HTR-8/SVneo (cell line): ENCODE measurements at places on chromosomes 6 and 20.

DNA sequence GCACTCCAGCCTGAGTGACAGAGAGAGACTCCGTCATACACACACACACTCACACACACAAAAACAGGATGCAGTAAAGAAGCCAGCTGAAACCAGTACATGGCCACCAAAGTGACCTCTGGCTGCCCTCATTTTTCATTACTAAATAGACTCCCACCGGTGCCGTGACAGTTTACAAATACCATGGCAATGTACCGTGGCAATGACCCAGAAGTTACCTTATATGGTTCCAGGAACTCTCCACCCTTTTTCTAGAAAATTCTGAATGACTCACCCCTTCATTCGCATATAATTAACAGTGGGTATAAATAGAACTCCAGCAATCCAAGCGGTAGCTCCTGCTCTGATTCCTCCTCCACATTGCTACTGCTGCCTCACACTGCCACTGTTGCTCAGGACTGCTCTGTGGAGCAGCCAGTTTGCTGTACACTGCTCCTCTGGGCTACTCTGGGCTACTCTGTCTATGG is 57.7 kb downstream of the SNX5 start:
- no peak for DNase-seq

- DNase-seq, result no peak
Observed at GRCh38 chr20:62020935-62021701, 44.6 kb downstream of the TAF4 start.

- DNase-seq, result no peak
Observed at GRCh38 chr20:53757472-53757913, 163.9 kb upstream of the ZNF217 start.

DNA sequence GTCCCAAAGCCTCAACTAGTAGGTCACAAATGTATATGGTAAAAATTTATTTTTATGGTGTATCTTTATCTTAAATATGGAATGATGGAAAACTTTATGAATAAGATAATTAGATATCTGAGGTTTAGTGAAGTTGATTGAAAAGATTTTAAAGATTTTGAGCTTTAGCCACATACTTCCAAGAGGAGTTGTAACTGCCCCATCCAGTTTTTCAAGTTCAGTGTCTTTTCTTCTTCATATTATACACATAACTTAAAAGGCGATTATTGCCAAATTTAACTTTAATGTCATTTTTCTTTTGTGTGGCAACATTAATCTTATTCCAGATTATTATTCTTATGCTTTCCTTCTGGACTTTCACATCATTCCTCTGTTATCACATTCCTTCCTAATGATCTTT is 266.4 kb downstream of the TINAG start:
- no peak for DNase-seq

GRCh38 chr6:83019741-83020140 is 45.9 kb downstream of the UBE3D start:
- no peak for DNase-seq

DNA sequence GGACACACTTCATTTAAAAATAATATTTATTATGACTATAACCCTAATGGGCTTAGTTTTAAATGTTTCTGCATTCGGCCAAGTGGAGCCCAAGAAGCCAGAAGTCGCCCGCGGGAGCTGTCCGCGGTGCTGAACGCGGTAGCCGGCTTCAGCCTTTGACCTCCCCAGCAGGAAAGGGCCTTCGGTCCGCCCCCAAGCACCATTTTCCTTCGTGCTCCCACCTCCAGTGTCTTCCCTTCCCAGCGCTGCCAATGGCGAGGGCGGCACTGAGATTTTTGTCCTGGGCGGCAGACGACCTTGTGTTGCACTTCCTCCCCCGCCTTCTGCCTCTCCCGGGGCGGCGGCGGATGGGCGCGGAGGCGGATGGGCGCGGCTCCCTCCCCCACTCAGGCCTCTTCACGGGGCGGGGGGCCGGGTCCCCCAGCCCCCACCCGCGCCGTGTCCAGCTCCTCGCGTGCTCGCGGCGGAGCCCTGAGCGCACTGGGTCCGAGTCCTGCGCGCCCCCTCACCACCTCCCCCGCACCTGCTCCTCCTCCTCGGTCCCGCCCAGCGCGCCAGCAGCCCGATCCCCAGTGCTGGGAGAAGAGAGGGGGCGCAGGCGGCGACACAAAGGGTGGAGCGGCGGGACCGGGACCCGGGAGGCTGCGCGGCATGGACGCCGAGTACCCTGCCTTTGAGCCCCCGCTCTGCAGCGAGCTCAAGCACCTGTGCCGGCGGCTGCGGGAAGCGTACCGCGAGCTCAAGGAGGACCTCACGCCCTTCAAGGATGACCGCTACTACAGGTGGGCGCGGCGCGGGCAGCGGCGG is 23.6 kb upstream of the TMEM181 start:
- DNase-seq, result peak; percentile 74

DNA sequence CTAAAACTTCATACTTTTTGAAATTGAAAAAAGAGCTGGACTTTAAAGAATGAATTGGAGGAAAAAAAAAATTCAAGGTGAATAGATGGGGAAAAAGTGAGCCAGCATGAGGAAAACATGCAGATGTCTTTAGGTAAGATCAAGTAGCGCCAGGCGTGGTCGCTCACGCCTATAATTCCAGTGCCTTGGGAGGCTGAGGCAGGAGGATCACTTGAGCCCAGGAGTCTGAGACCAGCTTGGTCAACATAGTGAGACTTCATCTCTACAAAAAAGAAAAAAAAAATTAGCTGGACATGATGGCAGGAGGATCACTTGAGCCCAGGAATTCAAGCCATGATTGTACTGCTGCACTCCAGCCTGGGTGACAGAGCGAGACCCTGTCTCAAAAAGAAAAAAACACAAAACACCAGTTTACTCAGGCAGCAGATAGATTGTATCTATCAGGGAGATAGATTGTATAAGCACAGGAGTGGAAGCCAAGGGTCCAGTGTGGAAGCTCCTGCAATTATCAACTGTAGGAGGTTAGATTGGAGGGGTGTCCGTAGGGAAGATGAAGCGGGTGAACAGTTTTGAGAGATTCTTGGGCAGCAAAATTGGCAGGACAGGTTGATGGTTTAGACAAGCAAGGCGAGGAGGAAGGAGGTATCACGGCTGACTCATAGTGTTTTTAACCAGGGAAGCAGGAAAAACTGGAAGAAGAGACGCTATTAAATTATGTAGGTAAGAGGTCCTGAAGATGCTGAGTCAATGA is 97.6 kb upstream of the ZNF217 start:
- DNase-seq, result no peak

- no peak for DNase-seq
Observed at GRCh38 chr6:43737272-43738081, 32.5 kb upstream of the VEGFA start.

DNA sequence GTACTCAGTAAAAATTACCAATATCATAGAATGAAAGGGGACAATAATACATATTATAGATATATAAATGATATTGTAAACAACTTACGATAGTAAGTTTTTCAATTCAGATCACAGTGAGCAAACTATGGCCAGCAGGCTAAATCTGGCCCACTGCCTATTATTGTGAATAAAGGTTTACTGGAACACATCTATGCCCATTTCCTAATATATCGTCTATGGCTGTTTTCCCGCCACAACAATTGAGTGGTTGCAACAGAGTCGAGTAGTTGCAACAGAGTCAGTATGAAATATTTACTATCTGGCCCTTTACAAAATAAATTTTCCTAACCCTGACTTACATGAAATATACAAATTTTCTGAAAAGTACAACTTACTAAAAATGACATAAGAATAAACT is 297.3 kb upstream of the KCNQ5 start:
- no peak for DNase-seq

GRCh38 chr20:15976047-15976736 is 597.1 kb downstream of the KIF16B start:
- DNase-seq, result no peak

DNA sequence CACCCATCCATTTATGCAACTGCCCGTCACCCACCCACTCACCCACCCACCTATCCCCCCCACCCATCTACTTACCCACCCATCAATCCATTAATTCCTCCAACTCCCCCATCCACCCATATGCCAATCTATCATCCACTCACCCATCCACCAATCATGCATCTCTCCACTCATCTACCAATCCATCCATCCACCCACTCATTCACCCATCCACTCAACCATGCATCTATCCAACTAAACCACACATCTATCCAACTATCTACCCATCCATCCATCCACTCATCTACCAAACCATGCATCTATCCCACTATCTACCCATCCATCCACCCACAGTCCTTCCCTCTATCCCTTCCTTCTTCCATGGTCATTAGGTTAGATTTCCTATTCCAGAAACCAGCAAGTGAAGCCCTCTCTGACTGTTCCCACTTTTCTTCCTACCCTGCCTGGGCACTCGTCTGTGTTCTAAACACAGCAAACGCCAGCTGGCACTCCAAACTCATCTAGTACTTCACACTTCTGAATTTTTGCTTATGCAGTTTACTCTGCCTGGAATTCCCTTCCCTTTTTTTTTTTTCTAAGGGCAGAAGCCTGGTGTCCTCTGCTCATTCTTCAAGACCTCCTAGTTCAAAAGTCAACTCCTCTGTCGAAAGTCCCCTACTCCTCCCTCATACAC is 43.1 kb downstream of the ARHGAP40 start:
- no peak for DNase-seq

- peak; percentile 97 for DNase-seq
Observed at GRCh38 chr20:63653041-63653973, at the start of gene STMN3. Gene STMN3, minus strand, starts transcription at chr20:63653424. Its CDS starts 79 bp downstream, at chr20:63653345.

GRCh38 chr6:16480763-16481560 is 242.6 kb downstream of the GMPR start:
- no peak for DNase-seq

GRCh38 chr20:53828682-53829254 is 235.1 kb upstream of the ZNF217 start:
- DNase-seq, result peak; percentile 84

DNA sequence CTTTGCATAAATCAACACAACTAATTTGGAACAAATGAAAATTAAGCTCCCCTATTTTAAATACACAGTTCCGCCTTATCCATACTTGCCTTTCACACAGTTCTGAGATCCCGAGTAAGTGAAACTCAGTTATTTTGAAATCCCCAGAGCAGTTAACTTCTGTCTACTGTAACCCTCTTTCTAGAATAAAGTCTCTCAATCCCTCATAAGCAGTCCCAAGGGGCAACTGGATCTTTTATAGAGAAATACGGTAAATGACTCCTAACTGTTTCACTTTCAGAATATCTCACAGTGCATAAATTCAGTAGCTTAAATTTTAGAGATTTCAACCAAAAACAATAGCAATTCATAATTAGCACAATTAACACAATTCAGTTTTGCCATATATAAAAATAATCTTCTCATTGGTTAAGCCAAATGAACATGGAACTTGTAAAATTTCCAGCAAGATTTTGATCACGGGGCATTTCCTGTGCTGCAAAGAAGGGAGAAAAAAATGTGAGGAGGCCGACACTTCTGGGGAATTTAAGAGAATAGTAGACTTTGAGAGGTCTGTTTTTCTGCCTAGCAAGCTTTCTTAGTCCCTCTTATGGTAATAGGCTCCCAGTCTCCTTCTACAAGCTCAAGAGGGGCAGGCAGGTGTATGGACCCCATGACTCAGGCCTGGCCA is 78.3 kb downstream of the KIF6 start:
- no peak for DNase-seq

DNA sequence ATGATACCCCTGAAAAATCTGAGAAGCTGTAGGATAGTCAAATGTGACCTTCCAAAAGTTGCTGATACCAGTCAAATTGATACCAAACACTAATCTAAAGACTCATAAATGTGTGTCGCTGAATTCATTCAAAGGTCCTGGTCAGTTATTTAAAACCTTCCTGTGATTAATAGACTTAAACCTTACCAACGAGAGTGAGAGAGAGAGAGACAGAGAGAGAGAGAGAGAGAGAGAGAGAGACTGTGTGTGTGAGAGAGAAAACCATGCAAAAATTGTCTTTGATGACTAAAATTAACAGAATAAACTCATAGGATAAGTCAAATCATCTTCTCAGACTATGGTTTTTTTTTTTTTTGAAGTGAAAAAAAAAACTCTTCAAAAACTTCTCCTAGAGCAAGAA is 370.9 kb upstream of the HS3ST5 start:
- no peak for DNase-seq

- peak; percentile 60 for DNase-seq
Observed at GRCh38 chr6:29705389-29706231, 17.6 kb upstream of the HLA-F start.

DNA sequence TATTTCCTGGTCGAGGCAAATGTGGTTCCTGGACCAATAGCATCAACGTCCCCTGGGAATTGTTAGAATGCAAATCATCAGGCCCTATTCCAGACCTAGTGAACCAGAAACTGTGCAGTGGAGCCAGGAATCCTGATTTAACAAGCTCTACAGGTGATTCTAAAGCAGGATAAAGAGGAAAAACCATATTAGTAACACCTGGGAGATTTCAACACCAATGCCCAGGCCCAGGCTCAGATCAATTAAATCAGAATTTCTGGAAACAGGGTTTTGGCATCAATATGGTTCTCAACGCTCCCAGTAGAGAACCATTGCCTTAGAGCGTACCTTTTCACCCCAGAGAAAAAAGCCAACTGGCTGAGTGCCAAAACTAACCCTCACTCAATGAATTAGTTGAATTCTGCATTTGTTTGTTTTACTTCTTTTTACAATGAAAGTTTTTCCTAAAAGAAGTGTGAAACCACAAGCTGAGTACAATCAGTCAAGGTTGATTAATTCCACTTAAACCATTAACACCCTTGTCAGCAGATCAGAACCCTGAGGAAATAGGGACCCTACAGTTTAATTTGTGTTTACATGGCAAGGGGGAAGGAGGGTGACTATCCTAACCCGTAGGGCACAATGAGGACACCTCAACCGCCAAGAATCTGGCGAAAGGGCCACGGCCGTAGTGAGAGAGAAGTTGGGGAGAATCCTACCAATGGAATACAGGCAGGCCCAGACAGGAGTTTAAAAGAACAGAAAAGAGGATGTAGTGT is 34.9 kb upstream of the LOC128125822 start:
- no peak for DNase-seq

GRCh38 chr6:49531774-49532569 is 18.5 kb upstream of the C6orf141 start:
- peak; percentile 67 for DNase-seq

GRCh38 chr6:165678429-165678828 is 15.4 kb upstream of the PDE10A start:
- no peak for DNase-seq

DNA sequence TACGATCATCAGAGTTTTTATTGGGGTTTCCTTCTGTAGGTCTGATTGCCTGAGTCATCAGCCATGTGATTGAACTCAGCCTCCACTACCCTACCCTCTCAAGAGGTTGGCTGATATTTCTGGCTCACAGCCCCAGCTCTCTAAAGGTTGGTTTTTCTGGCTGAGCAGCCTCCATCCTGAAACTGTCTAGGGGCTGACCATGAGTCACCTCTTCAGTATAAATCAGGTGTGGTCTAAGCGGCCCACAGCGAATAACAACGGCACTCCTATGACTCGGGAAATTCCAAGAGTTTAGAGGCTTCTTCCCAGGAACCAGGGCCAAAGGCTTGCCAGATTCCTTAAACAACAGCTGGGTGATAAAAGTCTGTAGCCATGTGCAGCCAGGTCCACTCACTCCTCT is 115.5 kb downstream of the SOD2 start:
- no peak for DNase-seq
